ENCODE measurements at places on chromosomes 1 and 21.
A peak's percentile ranks its signal among the peaks of the same experiment; 100 is the strongest.

GRCh38 chr21:41638201-41638790 is 128.6 kb downstream of the RIPK4 start:
- no peak for DNase-seq

- no peak for DNase-seq
These were observed 7.3 kb downstream of the CRYZL1 start for GRCh38 chr21:33634254-33634653.

DNA sequence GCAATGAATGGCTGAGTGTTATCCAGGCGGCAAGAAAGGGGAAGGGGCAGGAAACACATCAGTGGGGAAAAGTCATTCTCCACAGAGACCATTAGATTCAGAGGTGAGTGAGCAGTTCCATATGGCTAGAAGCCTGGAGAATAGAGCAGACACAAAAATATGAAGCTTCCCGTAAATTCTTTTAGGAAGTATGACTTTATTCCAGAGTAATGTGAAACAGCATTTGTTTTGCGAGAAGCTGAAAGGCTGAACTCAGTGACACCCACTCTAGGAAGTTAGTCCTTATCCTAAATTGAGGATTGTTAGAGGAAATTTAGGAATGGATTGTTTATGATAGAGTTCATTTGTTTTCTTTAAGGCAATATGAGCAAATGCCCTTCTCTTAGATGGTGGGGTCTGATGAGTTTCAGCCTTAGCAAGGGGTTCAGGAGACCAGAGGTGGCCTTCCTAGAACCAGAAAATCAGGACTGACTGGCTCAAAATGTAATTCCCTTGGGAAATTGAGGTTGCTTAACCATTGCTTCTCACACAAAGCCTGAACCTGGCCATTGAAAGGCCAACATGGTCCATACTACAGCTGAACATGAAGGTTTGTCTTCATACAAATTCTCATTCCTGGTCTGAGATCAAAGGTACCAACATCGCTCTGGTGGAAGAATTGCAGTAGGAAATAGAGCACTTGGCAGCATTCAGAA is 167.5 kb downstream of the TPR start:
- DNase-seq = no peak

DNA sequence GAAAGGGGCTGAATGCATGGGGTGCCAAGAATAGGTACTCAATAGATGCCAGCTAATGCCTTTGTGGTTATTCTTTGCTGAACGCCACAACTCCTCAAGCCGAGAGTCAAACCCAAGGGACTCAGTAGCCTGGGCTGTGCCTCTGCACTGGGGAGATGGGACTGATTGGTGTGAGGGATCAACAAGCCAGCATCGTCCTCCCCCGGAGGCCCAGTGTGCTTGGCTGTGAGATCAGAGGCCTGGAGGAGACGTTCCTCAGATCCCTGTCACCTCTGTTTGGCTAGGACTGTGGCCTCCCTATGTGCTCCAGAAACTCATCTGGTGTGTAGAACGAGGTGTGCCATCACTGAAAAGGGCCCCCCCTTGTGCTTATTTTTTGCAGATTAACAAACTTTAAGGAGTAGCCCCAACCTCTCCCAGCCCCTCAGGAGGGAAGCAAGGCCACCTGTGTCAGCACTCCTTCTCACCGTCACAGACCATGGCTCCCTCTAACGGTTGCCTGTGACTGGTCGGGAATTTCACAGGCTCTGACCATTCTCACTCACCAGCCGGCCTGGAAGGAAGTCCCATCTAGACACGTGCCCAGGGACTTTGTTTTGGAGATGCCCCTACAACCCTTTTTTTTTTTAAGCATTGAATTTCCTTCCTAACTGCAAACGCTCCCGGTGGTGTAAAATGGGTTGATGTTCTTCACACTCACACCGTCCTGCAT is 194.0 kb upstream of the VAMP3 start:
- peak; percentile 35 for DNase-seq

DNA sequence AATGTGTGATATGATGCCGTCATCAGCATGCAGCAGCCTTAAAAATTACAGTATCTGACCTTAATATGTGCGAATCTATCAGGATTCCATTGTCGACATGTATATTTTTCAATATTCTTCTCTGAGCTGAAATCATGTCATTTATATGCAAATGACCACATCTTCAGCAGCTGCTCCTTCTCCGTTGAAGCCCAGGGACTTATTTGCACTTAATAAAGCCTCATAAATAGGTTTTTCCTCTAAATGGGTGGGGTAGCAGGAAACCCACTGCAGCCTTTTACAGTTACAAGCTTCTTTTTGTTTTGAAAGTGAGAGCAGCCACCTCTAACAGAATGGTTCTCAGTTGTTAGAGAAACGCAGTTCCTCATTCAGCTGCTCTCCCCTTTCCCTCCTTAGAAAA is 178.8 kb upstream of the ZNF644 start:
- no peak for DNase-seq

DNA sequence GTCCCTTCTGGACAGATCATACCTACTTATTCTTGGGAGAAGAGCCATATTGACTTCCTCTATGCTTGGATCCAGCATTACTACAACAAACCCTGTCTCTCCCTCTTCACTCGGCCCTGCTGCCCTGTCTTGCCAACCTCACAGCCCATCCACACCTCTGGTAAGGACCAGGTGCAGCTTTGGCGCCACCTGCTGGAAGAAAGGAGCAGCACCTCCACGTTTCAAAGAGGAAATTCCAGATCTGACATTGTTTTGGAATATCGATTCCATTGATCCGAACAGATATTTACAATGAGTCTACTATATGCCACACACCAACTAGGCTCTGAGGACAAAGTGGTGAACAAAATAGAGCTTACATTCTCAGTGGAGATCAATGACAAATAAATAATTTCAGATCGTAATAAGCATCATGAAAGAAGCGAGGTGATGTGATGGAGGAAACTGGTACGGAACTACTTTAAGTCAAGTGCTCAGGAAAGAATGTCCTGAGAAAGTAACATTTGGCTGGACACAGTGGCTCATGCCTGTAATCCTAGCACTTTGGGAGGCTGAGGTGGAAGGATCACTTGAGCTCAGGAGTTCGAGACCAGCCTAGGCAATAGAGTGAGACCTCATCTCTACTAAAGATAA is 18.7 kb downstream of the MFSD2A start:
- DNase-seq = peak; percentile 80

- DNase-seq = peak; percentile 19
These were observed 81.9 kb upstream of the HAO2 start for GRCh38 chr1:119286587-119287181.

DNA sequence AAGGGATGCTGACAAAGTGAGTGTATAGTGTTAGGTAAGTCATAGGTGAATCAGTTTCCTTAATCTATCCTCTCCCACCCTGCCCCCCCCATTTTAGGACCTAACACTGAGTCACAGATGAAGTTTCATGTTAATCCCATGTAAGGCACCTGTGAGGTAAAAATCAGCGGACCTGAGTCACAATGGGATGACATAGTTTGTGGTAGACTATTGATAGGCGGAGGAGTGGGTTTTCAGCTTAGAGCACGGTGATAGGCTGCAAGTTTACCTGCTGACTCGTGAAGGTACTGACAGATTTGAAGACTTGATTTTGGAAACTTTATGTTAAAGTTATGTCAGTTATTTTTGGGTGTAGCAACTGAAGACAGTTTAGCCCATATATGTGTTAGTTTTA is 1.7 kb downstream of the TOR1AIP1 start:
- DNase-seq = no peak

GRCh38 chr21:32143241-32143939 is 135.5 kb downstream of the MIS18A start:
- no peak for DNase-seq

GRCh38 chr21:36035381-36035791 is 24.9 kb downstream of the SETD4 start:
- DNase-seq = no peak

DNA sequence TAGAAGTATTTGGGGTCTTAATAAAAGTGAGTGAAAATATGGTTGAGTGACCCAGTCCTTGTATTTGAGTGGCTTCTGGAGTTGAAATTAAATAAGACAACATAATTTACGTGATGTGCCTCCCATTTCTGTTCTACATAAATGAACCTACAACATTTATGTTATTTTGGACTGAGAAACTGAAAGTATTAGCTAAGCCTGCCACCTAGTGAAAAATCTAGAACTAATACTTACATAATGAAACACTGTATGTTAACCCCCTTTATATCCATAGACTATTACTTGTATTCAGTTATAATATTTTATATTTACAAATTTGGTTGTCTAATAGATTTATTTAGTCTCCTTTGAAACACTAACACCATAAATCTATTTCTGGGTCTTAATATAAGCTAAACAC is 298.9 kb downstream of the KCNT2 start:
- DNase-seq = peak; percentile 3

DNA sequence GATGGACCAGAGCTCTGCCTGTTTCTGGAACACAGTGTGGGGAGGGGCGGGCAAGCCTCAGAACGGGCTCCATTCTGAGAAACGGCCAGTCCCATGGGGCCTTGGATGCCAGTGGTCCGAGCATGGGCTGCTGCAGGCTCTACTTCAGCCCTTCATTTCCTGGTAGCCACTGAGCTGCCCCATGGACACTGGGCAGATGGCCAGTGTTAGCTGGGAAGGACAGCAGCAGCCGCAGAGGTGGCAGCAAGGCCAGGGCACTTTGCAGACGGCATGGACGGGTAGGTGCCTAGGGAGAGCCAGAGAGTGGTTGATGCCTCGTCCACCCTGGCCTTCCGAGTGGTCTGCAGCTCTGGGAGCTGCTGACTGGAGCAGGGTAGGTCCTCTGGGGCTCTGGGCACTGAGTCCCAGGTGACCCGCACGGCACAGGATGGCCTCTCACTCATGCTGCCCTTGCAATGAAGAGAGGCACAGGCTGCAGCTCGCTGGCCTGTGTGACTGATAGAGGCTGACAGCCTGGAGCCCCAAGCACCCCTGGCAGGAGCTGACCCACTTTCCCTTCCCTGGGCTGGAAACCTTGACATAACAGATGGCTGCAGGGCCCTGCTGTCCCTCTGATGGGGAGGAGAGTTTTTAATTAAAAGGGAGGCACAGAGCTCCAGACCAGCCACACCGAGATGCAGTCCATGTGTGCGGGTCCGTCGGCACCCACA is 87.7 kb upstream of the COL6A1 start:
- DNase-seq = no peak

- DNase-seq = no peak
These were observed 190.7 kb upstream of the RUNX1 start for GRCh38 chr21:35239811-35240219.

GRCh38 chr1:172630868-172631267 is 28.0 kb upstream of the FASLG start:
- no peak for DNase-seq

- DNase-seq = peak; percentile 76
These were observed at the start of gene MYOM3 for GRCh38 chr1:24111996-24112779. TSS of gene MYOM3 (minus strand) at chr1:24112135. CDS start at chr1:24108636, 3,499 bp downstream.

- DNase-seq = peak; percentile 33
These were observed 52.4 kb downstream of the TMEM53 start for GRCh38 chr1:44621841-44622286.

DNA sequence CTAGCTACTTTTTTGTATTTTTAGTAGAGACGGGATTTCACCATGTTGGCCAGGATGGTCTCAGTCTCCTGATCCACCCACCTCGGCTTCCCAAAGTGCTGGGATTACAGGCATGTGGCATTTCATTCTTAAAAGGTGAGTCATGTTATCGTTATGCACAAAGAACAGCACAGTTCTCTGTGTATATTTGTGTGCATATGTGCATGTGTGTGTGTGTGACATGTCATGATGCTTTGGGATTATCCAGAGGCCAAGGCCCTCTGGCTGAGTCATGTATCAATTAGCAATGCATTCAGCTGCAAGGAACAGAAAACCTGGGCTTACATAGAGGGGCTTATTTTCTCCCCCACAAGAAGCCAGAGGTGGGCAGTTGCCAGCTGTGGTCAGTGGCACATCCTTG is 301.7 kb upstream of the KAZN start:
- DNase-seq = no peak

- no peak for DNase-seq
These were observed 157.6 kb upstream of the EDN2 start for GRCh38 chr1:41641941-41642527.

DNA sequence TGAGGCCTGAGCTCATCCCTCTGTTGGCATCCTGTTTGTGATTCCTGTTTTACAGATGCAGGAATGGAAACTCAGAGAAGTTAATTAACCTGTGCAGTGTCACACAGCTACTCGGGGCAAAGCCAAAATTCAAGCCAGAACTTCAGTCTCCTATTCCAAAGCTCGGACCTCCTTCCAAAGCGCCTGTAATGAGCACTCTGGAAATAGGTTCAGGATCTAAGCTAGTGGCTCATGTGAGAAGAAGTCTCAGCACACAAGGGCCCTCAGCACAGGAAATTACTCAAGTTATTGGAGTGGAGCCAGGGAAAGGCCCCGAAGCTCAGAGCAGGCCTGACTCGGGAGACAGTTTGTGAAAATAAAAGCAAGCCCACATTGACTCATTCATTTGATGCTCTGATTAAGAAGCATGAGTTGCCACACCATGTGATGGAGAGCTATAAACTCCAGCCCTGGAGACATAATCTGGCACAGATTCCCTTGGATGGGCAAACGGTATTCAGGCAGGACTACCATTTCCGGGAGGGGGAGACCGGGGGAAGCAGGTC is 50.6 kb upstream of the LYST start:
- peak; percentile 86 for DNase-seq

- DNase-seq = no peak
These were observed 368.0 kb downstream of the SETD4 start for GRCh38 chr21:35692311-35692710.

DNA sequence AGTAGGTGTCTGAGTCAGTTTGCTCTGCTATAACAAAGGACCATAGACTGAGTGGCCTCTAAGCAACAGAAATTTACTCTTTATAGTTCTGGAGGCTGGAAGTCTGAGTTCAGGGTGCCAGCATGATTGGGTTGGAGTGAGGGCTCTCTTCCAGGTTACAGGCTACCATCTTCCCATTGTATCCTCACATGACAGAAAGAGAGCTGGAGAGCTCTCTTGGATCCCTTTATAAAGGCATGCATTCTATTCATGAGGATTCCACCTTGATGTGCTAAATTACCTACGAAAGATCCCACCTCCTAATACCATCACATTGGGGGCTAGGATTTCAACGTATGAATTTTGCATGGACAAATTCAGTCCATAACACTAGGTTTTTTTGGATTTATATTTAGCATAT is 79.6 kb downstream of the LTN1 start:
- DNase-seq = no peak

GRCh38 chr1:37851782-37852210 is 7.6 kb downstream of the MTF1 start:
- no peak for DNase-seq

GRCh38 chr1:230274254-230274653 is 151.9 kb downstream of the PGBD5 start:
- DNase-seq = no peak

DNA sequence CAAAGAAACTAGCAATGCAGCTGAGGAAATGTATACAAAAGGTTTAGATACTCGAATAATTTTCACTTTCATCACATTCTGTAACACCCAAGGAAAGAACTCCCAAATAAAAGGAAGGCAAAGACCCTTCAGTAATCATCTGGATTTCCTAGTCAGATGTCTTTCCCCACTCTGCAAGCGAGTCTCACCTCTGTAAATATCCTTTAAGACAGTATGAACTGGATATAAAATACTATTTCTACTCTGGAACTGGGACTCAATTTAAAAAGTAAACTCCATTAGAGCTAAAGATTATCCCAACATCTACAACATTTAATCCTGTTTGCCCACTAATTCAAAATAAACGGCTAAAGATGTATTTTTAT is 27.0 kb downstream of the C2CD2 start:
- DNase-seq = no peak
